Activated CD8-positive, alpha-beta T cell treated with anti-CD3 and anti-CD28 coated beads, Interleukin-2, amount 10 ng/mL, durations not matched to agents 7 days and 5 days (primary cell): ENCODE measurements at places on chromosomes 7 and 10.

DNA sequence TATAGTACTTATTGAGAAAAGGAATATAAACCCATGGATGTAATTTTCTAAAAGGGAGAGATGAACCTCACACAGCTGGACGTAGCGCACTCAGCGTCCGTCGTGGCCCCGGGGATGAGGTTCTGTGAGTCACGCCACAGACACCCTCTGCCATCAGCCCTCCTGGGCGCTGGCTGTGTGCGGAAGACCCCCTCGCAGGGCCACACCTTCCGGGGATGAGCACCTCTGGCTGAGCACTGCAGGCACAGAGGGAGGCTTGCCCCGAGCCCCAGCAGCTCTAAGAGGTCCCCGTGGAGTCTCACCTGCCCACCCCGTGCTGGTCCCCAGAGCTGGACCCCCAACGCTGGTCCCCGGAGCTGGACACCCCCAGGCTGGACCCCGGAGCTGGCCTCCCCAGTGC, 215.8 kb downstream of the PTPRN2 start:
- DNase-seq: no peak

- DNase-seq: no peak
Measured at GRCh38 chr10:18619016-18619415, 32.4 kb downstream of the NSUN6 start.

- DNase-seq: peak; percentile 31
Measured at GRCh38 chr7:20798081-20798693, 11.5 kb upstream of the SP8 start.

- DNase-seq: peak; percentile 27
Measured at GRCh38 chr7:7970531-7971307, 2.1 kb downstream of the GLCCI1 start.

DNA sequence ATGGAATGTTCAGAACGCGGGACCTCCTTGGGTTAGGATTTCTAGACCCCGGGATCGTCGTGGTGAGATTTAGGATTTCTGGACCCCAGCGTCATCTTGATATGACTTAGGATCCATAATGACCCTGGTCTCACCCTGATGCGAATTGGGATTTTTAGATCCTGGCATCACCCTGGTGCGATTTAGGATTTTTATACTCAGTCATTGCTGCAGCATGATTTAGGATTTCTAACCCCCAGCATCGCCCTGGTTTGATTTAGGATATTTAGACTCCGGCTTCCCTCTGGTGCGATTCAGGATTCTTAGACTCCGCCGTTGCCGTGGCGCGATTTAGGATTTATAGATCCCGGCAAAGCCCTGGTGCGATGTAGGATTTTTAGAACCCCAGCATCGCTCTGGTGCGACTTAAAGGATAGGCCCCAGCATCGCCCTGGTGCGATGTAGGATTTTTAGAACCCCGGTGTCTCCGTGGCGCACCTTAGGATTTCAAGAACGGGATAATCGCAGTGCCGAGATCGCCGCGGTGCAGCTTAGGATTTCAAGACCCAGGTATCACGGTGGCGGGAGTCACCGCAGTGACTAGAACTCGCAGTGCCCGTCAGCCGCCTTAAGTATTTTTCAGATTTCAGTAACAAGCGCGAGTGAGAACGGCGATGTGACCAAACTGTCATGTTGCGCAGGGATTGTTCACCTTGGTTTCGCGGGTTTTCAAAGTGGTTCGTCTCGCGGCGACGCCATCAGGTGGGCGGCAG, 814 bp downstream of the MEST start:
- no peak for DNase-seq

GRCh38 chr10:11156480-11156879, 138.8 kb downstream of the CELF2 start:
- DNase-seq: no peak

GRCh38 chr7:141436575-141437075, 114.6 kb upstream of the AGK start:
- no peak for DNase-seq

DNA sequence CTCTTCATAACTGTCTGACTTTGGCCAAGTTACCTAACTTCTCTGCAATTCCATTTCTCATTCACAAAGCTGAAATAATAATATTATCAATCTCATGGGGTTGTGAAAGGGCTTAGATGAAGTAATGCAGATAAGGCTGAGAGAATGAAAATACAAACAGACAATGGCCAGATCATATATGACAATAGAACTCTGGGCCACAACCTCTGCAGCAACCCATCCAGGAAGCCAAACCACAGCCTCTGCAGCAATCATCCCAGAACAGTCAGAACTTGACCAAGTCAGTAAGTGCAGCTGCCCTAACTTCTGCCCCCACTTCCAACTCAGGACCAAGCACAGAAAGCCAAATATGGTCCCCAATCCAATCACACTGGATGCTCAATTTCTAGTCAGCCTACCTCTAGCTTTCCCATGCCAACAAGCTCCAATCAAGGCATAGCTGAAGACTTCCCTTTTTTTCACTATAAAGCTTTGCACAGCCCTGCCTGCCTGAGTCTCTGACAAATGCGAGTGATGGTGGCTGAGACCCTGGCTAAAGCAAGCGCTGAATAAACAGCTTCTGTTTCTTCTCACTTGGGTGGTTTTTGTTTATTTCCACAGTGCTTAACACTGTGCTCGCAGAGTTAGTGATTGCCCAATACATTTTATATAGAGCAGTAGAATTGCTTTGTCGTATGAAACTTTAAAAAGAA, 34.8 kb upstream of the TNPO3 start:
- DNase-seq: peak; percentile 52

GRCh38 chr10:70543911-70544310, 58.6 kb downstream of the PRF1 start:
- DNase-seq: no peak

DNA sequence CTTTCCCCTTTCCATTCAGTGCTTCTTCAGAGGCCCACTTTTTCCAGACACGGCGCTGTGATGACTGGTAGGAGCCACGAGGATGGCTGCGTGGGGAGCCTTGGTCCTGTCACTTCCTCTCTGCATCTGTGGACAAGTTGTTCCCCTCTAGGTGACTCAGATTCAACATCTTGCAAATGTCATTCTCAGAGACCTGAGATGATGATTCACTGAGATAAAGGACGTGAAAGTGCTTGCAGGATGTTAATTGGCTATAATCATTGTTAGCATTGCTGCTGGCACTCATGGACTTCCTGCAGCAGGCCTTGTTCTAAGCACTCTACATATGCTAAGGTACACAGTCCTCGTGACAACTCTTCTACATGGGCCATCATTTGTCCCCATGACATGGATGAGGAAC, 489.8 kb upstream of the ZMIZ1 start:
- DNase-seq: peak; percentile 27

GRCh38 chr7:46848944-46849343, 733.0 kb downstream of the TNS3 start:
- no peak for DNase-seq

DNA sequence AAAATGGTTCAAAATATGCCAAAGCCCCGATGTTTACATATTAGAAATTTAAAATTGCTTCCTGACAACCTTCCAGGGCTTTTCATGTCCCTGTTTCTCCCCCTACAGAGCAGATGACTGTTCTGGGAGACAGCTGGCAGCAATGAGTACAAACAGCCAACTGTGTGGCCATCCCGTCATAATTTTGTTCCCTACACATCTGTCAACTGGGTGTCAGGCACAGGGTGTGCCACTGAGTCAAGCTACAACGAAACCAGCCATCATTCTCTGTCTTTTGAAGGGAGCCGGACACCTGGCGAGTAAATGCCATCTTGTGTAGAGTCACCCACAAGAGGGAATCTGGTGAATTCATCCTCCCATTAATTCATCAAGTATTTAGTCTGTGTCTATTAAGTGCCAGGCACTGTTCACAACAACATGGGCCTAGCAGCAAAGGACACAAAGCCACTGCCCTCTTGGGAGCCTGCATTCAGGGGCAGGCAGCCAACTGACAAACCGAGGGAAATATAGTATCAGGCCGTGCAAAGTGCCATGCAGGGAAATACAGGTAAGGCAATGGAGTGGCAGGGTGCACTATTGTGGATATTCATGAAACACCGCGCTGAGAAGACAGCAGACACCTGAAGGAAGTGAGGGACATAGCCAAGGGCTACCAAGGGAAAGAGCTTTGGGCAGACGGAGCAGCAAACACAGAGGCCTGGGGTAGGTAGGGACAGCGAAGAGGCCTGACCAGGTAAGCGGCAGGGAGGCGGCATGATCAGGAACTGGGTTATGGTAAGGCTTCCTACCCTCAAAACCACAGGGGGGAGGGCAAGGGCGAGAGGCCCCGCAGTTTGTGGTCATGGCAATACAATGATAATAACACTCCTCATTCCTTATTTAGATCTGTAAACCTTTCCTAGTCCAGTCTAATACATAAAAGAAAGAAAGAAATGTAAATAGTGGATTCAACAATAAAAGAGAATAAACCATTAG, 213.6 kb downstream of the FAM107B start:
- DNase-seq: peak; percentile 57

GRCh38 chr7:112556633-112557032, 75.8 kb downstream of the LSMEM1 start:
- peak; percentile 29 for DNase-seq

GRCh38 chr10:109886037-109886780, 37.1 kb downstream of the XPNPEP1 start:
- no peak for DNase-seq

GRCh38 chr10:132676193-132676891, 109.6 kb downstream of the NKX6-2 start:
- no peak for DNase-seq

DNA sequence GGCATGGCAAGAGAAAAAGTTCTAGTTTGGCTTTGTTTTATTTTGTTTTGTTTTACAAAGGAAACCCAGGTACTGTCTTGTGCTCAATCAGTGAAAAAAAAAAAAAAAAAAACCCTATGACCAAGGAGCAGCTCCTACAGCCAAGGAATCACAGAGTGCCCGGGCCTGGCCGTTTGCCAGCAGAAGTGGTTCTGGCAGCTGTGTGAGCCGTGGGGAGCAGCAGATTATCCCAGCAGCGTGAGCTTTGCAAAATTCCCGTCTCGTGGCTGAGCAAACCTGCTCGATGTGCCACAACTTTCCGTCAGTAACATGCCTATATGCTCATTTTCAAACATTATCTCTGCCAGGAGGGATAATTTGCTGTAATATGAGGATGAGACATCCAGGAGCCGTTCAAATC, 293.7 kb downstream of the POU6F2 start:
- no peak for DNase-seq

- DNase-seq: no peak
Measured at GRCh38 chr10:15719049-15719898, 448 bp downstream of the ITGA8 start.

GRCh38 chr10:63267414-63268148, 134.5 kb downstream of the NRBF2 start:
- no peak for DNase-seq

DNA sequence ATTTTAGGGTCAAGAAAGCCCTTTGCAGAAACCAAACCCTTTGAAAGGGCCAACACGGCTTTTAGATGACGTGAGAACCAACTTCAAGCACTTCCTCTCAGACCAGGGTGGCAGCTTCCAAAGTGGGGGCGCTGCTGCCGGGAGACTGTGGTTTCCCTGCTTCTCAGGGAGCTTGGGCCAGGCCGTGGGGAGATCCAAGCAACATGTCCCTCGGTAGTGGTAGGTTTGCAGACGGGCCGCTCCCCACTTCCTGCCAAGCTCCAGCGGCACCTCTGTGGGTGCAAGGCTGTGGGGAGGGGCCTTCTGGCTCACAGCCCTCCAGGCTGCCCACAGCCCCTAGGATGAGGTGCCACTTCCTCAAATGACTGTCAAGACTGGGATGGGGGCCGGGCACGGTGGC, 132.4 kb downstream of the FAM53B start:
- DNase-seq: peak; percentile 69

DNA sequence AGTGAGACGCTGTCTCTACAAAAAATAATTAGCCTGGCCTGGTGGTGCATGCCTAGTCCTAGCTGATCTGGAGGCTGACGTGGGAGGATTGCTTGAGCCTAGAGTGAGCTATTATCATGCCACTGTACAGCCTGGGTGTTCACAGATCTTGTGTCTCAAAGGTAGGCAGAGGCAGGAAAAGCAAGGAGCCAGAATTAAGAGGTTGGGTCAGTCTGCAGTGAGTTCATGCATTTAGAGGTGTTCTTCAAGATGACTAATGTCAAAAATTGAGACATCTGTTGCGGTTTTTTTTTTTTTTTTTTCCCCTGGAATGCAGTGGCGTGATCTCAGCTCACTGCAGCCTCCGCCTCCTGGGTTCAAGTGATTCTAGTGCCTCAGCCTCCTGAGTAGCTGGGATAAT, 5.4 kb downstream of the PPIA start:
- DNase-seq: no peak

DNA sequence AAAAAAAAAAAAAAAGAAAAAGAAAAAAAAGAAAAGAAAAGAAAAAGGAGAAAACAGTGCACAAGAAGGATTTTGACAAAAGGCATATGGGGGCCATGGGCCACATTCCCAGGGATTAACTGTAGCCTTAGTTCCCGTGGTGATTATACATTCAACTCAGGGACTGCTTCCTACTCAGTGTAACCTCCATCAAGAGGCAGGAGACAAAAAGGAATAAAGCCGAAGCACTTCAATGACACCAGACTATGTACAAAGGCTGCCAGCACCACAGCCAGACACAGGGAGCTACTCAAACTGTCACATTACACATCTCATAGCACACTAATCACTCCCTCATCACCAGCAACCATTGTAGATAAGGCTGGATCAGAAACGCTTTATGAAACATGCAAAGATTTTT, 5.1 kb upstream of the PMPCB start:
- DNase-seq: no peak

DNA sequence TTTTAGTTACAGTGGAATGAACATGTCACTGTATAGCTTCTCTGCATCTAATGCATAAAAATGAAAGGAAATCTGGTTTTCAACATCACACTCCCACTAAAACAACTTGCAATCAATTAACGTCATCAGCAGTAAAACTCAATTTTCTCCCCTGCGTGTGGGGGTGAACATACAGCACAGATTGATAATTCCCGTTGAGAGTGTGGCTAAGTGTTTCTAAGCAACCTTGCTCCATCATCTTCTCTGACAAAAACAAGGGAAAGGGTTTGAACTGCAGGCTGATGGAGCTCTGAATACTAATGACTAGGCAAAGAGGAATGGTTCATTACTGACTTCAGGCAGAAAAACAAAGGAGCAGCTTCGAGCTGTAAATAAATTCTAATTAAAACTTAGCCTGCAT, 238.3 kb downstream of the PARD3 start:
- no peak for DNase-seq

- DNase-seq: no peak
Measured at GRCh38 chr10:49117376-49118070, 2.2 kb upstream of the VSTM4 start.

- no peak for DNase-seq
Measured at GRCh38 chr10:119872610-119872859, at the start of gene MCMBP. TSS of gene MCMBP (minus strand) at chr10:119872843. CDS start at chr10:119872584, 259 bp downstream.

GRCh38 chr7:151395036-151395367, 14.8 kb downstream of the WDR86 start:
- no peak for DNase-seq

- DNase-seq: no peak
Measured at GRCh38 chr10:63384001-63384400, 81.8 kb downstream of the JMJD1C start.

DNA sequence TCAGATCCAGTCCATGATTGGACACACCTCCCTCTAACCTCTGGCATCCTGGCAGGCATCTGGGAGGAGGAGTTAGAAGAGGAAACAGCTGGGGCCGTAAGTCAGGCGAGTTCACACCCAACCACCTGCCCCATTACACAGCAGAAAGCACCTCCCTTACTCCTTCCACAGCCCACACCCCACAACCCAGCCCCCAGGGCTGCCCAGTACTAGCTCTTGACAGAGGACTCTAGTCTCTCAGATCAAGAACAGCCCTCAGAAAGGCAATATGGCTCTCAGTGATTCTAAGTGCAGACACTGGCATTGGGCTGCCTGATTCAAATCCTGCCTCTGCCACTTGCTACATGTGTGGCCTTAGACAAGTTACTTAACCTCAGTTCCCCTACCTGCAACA, 34.1 kb downstream of the KCNMA1 start:
- DNase-seq: peak; percentile 47

GRCh38 chr10:71216751-71217265, 4.4 kb downstream of the UNC5B start:
- no peak for DNase-seq
